ENCODE measurements at places on chromosomes 6 and 20.

- no peak for DNase-seq
Observed at GRCh38 chr6:36432151-36432671, 10.4 kb downstream of the PXT1 start.

DNA sequence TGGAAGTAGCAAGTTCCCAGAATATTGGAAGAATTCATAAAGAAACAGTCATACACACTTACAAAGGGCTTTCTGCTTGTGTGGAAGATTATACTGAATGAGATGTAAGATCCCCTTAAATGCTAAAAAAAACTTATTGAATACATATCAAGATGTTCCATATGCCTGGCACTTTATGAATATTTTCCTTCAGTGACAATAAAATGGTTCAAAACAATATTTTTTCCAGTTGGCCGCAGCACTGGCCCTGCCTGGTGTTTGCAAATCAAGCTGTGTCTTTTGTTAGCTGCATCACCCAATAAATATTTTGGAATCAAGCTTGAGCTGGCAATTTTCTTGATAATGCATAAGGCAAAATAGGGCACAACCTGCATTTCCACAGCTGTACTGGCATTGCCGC lies 51.2 kb downstream of the CFAP61 start:
- DNase-seq = no peak

DNA sequence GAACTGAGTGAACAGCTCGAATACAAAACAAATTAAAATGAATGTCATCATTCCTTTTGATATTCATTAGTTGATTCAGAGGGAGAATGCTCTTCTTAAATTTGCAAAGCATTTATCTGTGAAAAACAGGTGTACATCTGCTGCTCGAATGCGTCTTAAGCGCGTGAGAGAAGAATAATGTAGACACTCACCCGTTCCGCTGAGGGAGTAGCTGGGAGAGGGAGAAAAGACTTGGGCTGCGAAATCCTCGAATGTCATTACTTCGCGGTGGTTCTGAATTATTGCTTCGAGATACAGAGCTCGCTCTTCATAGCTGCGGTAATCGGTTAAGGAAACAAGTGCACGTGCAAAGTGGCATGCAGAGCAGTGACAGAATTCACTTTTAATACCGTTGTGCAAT lies 43.9 kb downstream of the INSM1 start:
- DNase-seq = no peak

- peak; percentile 54 for DNase-seq
Observed at GRCh38 chr20:5390720-5391119, 74.0 kb upstream of the PROKR2 start.

- DNase-seq = no peak
Observed at GRCh38 chr6:89351671-89352277, 748 bp downstream of the UBE2J1 start.

DNA sequence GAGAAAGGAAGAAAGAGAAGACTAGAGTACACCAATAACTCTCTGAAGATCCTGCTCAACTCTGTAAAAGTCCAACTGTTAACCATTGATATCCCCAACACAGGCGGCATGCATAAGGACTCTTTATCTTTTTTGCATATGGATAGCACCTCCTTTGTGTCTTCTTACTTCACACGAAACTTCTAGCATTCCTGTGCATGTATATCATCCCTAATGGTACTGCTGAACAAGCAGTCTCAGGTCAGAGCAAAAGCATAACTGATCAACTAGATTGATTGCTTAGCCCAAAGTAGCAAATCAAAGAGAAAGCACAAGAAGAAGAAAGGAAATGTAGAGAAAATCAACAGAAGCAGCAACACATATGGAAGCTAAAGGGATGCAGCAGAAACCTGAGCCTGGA lies 234.4 kb downstream of the SYNE1 start:
- no peak for DNase-seq

DNA sequence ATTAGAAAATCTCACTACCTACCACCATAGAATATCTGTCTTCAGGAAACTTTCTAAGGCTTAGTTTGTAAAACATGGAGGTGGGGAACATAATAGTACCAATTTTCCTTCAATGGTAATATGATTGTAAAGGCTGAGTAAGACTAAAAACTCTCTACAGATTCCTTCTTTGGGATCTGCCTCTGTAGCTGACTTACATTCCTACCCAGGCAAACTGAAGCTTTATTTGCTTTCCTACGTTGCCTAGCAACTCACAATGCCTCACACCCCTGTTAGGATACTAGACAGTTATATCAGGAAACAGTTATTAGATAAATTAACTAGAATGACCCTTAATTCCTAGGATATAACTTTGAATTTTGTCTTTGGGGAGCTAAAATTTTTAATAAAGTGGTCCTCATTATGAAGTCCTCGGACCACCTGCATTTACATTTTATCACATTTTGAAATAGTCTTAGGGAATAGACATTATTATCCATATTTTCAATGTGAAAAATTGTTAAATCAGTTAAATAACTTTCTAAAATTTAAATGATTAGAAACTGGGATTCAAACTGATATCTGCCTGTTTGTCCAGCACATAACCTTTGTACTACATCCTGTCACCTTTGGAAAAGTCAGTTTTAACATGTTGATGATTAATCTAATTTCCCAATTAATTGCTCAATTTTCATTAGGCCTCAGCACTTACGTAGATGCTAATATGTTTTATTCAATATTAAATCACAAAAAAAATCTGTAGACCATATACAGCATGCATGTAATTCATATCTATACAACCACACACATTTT lies 591.4 kb downstream of the RNF144B start:
- DNase-seq = no peak

GRCh38 chr6:39104528-39104927 lies 10.5 kb downstream of the SAYSD1 start:
- no peak for DNase-seq

DNA sequence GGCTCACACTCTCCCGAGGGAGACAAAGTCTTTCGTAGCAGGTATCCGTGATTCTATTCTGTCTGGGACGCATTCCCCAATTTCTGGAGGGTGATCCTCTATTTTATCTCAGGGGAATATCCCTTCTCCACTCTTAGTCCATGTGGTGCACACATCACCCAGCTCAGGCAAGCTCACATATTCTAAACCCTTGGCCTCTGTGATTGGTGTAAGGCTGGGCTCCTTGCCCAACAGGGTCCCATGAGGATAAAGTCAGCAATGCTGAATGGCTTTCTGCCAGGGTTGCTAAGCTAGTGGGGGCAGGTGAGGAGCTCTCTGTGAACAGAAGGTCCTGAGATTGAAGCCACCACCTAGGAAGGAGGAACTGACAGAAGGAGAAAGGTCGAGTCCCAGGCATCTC lies 137.2 kb downstream of the CDH26 start:
- no peak for DNase-seq

- DNase-seq = no peak
Observed at GRCh38 chr6:152896923-152897322, 85.9 kb downstream of the FBXO5 start.

GRCh38 chr6:166487148-166487547 lies 99.3 kb downstream of the RAMACL start:
- DNase-seq = no peak

DNA sequence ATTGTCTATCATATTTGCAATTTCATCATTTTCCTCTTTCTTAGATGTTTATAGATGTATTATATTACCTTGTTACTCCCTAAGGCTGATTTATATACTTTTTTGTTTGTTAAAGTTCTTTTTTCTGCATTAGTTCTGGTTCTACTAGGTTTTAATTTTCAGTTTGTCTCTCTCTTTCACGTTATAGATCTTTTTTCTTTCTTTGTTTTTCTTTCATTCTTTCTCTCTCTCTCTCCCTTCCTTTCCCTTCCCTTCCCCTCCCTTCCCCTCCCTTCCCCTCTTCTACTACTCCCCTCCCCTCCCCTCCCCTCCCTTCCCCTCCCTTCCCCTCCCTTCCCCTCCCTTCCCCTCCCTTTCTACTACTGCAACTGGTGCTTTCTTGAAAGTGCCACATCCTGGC lies 345.3 kb downstream of the CENPW start:
- no peak for DNase-seq

DNA sequence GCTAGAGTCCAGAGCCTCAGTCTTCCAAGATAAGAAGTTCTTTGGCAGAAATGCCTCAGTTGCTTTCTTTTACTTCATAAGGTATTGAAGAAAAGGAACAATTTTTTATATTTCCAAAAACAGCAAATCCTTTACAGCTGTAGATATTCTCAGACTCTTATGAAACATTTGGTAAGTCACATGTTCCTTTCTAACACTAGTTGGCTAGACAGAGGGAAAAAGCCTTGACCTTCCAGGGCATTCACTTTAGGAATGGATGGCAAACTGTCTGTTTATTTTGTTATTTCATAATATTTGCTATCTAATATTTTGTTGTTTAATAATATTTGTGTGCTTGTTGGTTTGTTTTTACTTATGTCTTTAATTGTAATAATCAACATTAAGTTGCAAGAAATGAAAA lies 140.8 kb downstream of the PTPRK start:
- DNase-seq = no peak

- no peak for DNase-seq
Observed at GRCh38 chr6:36682328-36683144, 4.0 kb downstream of the CDKN1A start.

DNA sequence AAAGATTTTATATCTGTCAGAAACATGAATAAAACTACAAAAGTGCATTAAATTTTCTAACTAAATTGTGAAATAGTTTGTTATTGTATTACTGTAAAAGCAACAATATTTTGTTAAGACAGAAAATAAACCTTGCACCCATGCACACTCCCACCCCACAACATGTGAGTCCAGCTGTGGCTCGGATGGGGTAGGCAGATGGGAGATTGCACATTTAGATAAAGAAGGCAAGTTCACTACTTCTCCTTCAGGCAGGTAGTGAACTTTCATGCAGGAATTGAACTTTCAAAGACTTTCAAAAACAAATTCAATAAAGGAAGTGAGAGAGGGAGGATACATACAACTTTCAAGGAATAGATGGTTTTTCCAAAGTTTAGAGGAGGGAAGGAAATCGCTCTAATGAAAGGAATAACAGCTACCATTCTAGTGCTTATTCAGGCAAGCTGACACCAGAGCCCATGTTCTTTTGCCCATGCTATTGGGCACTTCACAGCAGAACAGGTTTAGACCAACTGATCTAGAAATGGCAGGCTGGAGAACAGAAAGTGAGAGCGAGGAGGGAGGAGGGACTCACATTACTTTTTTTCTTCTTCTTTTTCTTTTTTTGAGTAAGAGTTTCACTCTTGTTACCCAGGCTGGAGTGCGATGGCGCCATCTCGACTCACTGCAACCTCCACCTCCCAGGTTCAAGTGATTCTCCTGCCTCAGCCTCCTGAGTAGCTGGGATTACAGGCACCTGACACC lies 28.5 kb downstream of the SF3B5 start:
- no peak for DNase-seq

DNA sequence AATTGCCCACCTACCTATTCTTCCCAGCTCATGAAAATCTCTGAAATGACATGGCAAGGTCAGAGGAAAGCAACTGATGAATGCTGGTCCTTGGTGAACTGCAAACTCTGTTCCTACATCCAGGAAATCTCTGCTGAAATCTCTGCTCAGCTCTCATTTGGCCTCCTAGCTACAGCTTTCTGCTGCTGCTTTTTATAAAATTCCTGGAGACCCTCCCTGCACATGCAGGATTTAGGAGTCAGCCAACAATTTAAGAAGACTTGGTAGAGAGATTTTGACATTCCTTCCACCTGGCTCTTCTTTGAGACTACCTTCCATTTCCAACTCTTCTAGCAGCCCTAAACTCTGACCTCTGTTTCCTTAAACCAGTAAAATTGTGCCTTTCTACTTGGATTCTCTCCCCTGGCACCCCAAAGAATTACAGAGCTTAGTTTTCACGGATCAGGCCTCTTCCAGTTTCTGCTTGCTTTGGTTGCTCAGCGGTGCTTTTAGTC lies 55.5 kb downstream of the PDE7B start:
- DNase-seq = no peak

DNA sequence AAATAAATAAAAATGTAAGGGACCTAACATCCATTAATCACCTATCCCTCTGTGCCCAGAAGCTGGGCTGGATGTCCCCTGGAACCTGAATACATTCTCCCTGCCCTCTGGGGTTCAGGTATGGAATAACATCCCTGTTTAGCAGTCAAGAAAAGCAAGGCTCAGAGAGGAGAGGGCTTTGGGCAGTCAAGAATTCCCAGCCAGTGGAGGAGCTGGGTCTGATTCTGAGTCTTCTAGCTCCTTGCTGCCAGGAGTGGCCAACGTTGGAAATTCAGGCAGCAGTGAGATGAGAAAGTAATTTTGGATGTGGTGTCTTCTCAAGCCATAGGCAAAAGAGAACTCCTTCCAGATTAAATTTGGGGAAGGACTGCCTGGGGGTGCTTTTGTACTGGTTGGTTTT lies 42.6 kb upstream of the ZNFX1 start:
- DNase-seq = peak; percentile 78

DNA sequence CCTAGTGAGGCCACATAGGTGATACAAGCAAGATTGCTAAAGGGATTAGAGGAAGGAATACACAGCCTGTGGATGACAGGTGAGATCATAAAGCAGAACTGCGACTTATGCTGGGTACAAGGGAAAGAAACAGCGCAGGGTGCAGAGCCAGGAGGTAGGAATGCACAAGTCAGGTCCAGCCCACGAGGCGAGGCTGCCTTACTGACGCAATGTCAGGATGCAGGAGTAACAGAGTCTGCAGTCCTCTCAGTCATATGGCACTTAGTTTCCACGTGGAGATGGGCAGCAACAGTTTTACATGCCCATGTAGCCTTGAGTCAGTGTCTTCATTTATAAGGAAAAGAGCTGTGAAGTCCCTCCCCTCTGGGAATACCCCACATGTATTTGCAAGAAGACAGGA lies 210.9 kb downstream of the SYNE1 start:
- no peak for DNase-seq

- DNase-seq = no peak
Observed at GRCh38 chr20:34011275-34011674, 17.6 kb downstream of the RALY start.
